ENCODE measurements at places on chromosomes 6 and 20.

DNA sequence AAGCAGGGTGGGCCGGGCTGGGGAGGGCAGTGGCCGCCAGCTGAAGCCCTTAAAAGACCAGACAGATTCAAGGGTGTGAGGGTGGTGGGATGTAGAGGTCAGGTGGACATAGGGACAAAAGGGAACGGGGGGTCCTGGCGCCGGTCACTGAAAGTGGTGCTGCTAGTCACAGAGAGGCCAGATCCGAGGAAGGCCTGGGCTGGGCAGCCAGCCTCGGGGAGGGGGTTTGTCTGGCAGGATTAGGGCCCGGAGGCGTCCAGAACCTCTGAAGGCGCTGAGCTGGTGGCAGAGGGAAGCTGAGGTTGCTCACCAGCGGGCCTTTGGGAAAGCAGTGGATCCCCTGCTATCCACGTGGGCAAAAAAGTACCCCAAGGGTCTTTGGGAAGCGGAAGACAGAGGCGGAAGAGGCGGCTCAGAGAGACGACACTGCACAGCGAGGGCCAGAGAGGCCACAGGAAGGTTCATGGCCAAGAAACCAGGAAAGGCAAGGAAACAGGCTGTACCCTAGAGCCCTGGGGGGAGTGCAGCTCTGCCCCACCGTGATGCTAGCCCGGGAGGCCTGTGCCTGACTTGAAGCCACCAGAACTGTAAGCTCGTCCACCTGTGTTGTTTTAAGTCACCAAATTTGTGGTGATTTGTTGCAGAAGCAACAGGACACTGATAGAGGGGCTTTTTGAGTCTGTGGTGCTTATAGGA, 106.0 kb downstream of the TMEM242 start:
- no peak for DNase-seq

- no peak for DNase-seq
Observed at GRCh38 chr6:132887204-132887603, 72.8 kb downstream of the RPS12 start.

- DNase-seq = no peak
Observed at GRCh38 chr20:38152621-38153221, 12.3 kb downstream of the TGM2 start.

DNA sequence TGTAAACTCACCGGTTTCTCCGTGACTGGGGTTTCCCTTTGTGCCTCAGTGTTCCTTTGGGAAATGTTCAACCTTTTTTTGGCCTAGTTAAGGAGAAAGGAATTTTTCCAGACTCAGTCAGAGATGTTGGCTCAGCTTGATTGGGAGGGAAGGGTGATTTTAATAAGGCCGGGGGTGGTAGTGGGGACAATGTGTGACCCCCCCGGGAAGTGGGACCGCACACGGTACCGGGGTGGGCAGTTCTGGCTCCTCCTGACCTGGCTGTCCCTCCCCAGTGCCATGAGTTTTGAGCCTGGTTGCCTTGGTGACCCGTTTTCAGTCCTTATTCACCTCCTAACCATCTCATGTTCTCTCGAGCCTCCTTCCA, 132.7 kb downstream of the SNX5 start:
- no peak for DNase-seq

- no peak for DNase-seq
Observed at GRCh38 chr6:105859457-105859856, 226.7 kb upstream of the PRDM1 start.

DNA sequence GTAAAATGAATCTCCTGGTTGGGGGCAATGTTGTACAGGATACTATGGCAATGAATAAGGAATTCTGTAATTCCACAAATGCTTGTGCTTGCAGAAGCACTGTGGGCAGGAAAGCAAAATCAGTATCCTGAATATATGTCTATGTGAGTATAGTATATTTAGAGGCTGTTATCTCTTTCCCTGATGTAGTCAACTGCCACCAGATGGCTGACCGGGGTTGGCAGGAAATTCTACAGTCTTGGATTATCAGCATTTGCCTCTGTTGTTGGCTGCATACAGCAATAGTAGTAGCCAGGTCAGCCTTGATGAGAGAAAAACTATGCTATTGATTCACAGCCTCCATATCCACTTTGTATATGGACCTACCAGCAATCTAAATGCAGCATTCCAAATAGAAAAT, 425.1 kb upstream of the JAG1 start:
- no peak for DNase-seq

DNA sequence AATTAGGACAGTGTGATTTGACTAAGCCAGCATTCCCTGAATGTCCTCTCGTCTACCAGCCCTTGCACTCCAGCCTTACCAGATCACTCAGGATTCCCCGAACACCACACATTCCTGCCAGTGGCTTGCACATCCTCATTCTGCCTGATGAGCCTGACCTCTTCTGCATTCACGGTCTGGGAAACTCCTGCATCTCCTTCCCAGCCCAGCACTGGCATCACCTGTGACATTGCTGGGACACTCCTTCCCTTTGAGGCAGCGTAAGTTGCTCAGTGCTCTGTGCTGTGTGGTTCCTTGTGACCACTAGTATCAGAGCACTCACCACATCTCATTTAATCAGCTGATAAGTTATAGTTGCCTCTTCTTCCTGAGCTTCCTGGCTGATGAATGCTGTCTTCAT, 17.3 kb downstream of the NCOA7 start:
- no peak for DNase-seq

GRCh38 chr6:1657116-1657770, 47.5 kb downstream of the FOXC1 start:
- no peak for DNase-seq
